ENCODE measurements at places on chromosomes 2 and 18.

- no peak for DNase-seq
Observed at GRCh38 chr18:28884304-28884703, 707.4 kb upstream of the CDH2 start.

GRCh38 chr2:98771264-98771663 lies 40.3 kb upstream of the MGAT4A start:
- DNase-seq, result no peak

GRCh38 chr2:21217442-21217841 lies 93.7 kb downstream of the TDRD15 start:
- DNase-seq, result no peak

DNA sequence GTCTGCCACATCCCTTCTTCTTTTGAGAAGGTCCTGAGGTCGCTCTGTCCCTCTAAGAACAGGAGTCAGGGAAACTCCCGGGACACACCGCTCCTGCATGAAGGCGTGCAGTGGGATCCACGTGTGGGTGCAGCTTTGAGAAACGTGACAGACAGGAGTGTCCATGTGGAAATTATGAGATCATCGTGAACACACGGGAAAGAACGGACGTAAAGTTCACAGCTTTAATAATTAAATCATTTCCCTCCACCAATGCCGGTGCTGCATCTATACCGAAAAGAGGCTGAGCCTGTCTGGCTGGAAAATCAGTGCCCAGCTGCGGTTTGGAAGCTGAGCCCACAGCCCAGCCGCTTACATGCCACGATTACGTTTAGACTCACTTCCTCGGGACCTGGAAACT lies 372.4 kb upstream of the SALL3 start:
- DNase-seq, result no peak

GRCh38 chr2:208077276-208077675 lies 47.0 kb downstream of the CRYGD start:
- no peak for DNase-seq

GRCh38 chr2:149487189-149487588 lies 100.4 kb downstream of the MMADHC start:
- no peak for DNase-seq

GRCh38 chr2:85590950-85591349 lies 4.6 kb upstream of the RNF181 start:
- no peak for DNase-seq

- DNase-seq, result peak; percentile 74
Observed at GRCh38 chr2:238970553-238971081, 122.7 kb downstream of the TWIST2 start.

GRCh38 chr2:33426666-33427231 lies 49.7 kb upstream of the RASGRP3 start:
- DNase-seq, result no peak

- DNase-seq, result peak; percentile 64
Observed at GRCh38 chr2:227472265-227473121, 537 bp downstream of the AGFG1 start.

DNA sequence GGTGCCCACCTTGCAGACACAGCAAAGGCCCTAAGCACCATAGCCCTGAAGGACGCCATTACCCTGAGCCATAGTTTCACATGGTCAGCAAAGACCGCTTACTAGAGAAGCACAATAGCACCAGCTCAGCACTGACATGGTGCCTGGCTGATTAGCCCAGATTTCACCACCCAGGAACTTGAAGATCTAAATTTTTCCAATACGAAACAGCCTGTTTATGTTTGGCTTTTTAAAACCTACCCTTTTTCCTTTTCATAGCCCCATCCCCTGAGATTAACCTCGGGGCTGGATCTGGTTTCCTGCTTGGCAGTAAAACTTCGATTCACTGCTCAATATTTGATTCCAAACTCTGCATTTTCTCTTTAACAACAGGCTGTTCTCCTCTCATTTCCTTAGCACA lies 158.5 kb upstream of the PID1 start:
- no peak for DNase-seq

DNA sequence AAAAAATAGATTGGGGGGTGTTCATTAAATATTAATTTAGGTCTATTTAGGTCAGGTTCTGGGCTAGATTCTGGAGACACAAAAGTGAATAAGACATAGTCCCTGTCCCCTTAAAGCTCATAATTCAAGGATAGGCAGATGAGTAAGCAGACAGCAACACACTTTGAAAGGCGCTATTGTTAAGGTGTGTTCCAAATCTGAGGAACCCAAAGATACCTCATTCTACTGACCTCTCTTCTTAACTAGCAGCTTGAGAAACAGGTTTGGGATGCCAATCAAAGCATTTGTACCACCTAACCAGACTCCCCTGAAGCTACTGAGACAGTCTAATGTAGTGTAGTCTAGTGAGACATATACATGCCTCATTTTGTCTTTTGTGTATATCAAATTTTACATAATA lies 34.8 kb downstream of the SEMA4F start:
- DNase-seq, result no peak

GRCh38 chr2:121147766-121148165 lies 137.2 kb downstream of the TFCP2L1 start:
- DNase-seq, result no peak
